ENCODE measurements at places on chromosomes 3 and 15. TPM values are rescaled to one million over a fixed set of nuclear protein-coding genes. Genes with fewer than 3 reads are reported as not detected.

DNA sequence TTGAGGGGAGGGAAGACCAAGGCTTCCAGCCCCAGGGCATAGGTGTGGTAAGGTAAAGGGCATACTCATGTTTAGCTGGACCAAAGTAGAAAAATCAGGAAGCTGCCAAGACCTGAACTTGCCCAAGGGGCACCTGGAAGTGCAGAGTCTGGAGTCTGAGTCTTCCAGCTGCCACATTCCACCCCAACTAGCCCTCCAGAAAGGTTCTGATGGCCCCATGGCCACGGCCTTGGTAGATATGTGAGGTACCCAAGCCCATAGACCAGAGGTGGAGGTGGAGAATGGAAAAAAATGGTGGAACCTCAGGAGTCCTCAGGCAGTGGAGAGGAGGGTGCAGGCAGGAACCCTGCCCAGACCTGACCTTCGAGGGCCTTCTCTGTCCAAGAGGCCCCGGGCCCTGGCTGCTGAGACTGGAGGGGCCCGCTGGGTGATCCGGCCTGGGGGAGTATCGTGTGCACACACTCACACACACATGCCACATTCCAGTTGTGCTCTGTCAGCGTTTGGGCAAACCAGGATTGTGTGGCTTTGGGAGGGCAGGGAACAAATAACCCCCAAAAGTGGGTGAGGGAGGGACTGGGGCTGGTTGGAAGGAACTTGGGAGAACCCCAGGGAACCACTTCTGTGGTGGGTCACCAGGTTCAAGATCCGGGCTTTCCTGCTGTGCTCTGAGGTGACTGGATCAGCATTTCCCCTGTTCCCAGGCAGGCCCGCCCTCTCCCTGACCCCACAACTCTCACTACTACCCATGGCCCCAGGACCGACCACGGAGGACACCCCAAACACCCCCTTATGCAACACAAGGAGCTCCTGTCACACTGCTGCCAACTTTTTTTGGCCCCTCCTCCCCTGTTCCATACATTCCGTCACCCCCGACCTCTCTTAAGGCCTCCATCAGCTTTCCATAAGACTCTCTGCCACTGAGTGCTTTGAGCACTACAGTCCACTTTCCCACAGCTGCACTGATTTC lies 11.6 kb downstream of the MYL3 start:
- no peak overlapping the region for H3K27ac ChIP-seq
- H3K27me3 ChIP-seq: no peaks in the 10 kb centered on the region
- H3K36me3 ChIP-seq: no peaks in the 10 kb centered on the region
- H3K4me1 ChIP-seq: no peaks in the 10 kb centered on the region

GRCh38 chr15:63894662-63894949 lies 60.9 kb upstream of the HERC1 start:
- no peak overlapping the region for H3K4me3 ChIP-seq
- H3K27ac ChIP-seq: no peak overlapping the region
- no peaks in the 10 kb centered on the region for H3K36me3 ChIP-seq
- peaks cover 21% of the 10 kb centered on the region for H3K4me1 ChIP-seq
- DNase-seq: no peak

- DNase-seq: no peak
- peaks cover 13% of the 10 kb centered on the region for H3K4me1 ChIP-seq
- H3K36me3 ChIP-seq: no peaks in the 10 kb centered on the region
- peaks cover 7% of the 10 kb centered on the region for H3K27me3 ChIP-seq
- peak overlapping the region; percentile 81 for H3K27ac ChIP-seq
Observed at GRCh38 chr15:84944861-84945260, 36.8 kb upstream of the PDE8A start.

- H3K4me3 ChIP-seq: no peak overlapping the region
- H3K27ac ChIP-seq: no peak overlapping the region
- DNase-seq: no peak
- H3K27me3 ChIP-seq: no peaks in the 10 kb centered on the region
- H3K36me3 ChIP-seq: no peaks in the 10 kb centered on the region
Observed at GRCh38 chr15:63418811-63419210, 37.2 kb upstream of the CA12 start.

DNA sequence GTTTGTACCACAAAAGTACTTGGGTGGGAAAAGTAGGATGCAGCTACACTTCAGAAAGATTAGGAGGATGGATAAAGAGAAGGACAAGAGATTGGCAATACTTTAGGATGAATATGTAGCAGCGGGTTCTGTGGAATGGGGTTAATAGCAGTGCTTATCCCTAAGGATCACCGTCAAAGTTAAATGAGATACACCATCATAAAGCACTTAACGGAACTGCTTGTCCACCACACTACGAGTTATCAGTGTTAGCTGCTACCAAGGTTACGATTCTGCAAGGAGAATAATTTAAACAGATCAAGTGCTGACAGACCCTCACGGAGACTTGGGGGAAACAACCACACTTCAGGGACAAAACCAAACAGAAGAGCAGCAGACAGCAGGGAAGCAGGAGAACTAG lies 963 bp downstream of the SHQ1 start:
- DNase-seq: no peak
- H3K36me3 ChIP-seq: no peaks in the 10 kb centered on the region
- H3K4me1 ChIP-seq: peaks cover 7% of the 10 kb centered on the region
- peaks cover 10% of the 10 kb centered on the region for H3K27me3 ChIP-seq
- H3K4me3 ChIP-seq: peak overlapping the region; percentile 96
- no peak overlapping the region for H3K27ac ChIP-seq

- no peak overlapping the region for H3K4me3 ChIP-seq
- no peak overlapping the region for H3K27ac ChIP-seq
- peaks cover 4% of the 10 kb centered on the region for H3K27me3 ChIP-seq
- peaks cover 4% of the 10 kb centered on the region for H3K36me3 ChIP-seq
- no peak for DNase-seq
Observed at GRCh38 chr3:126053513-126053912, 30.4 kb downstream of the SLC41A3 start.

The NR2F2 gene
- total RNA-seq: 1.9 TPM

The MCTP2 gene
- total RNA-seq: 0.44 TPM

- H3K27ac ChIP-seq: no peak overlapping the region
- no peaks in the 10 kb centered on the region for H3K36me3 ChIP-seq
- no peak for DNase-seq
- H3K4me3 ChIP-seq: no peak overlapping the region
- no peaks in the 10 kb centered on the region for H3K27me3 ChIP-seq
Observed at GRCh38 chr3:171055336-171056178, 29.0 kb upstream of the SLC2A2 start.

DNA sequence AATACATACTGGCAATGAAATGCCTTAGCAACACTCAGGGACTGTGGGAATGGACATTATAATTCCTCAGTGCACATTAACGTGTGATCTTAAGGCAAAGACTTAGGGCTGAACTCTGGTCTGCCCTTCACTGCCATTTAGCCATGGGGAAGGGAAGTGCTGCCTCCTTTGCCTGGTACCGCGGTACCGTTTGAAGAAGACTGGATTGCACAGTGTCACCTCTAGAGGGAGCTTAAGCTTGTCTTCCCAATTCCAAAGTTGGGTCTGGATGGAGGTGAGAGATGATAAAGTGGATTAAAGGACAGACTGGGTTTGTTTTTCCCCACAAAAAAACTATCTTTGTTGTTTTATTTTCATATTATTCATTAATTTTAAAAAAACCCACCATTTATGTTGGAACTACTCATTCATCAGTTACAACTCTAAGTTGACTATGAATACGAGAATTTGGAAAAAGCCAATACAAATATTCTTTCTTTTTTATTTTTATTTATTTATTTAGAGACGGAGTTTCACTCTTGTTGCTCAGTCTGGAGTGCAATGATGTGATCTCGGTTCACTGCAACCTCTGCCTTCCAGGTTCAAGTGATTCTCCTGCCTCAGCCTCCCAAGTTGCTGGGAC lies 60.0 kb upstream of the SYN2 start:
- H3K4me3 ChIP-seq: no peak overlapping the region
- H3K4me1 ChIP-seq: no peaks in the 10 kb centered on the region
- no peaks in the 10 kb centered on the region for H3K36me3 ChIP-seq
- no peak overlapping the region for H3K27ac ChIP-seq

- no peaks in the 10 kb centered on the region for H3K27me3 ChIP-seq
- no peak for DNase-seq
- H3K27ac ChIP-seq: no peak overlapping the region
- H3K4me1 ChIP-seq: no peaks in the 10 kb centered on the region
- no peak overlapping the region for H3K4me3 ChIP-seq
Observed at GRCh38 chr3:137343283-137343682, 385.5 kb downstream of the IL20RB start.

DNA sequence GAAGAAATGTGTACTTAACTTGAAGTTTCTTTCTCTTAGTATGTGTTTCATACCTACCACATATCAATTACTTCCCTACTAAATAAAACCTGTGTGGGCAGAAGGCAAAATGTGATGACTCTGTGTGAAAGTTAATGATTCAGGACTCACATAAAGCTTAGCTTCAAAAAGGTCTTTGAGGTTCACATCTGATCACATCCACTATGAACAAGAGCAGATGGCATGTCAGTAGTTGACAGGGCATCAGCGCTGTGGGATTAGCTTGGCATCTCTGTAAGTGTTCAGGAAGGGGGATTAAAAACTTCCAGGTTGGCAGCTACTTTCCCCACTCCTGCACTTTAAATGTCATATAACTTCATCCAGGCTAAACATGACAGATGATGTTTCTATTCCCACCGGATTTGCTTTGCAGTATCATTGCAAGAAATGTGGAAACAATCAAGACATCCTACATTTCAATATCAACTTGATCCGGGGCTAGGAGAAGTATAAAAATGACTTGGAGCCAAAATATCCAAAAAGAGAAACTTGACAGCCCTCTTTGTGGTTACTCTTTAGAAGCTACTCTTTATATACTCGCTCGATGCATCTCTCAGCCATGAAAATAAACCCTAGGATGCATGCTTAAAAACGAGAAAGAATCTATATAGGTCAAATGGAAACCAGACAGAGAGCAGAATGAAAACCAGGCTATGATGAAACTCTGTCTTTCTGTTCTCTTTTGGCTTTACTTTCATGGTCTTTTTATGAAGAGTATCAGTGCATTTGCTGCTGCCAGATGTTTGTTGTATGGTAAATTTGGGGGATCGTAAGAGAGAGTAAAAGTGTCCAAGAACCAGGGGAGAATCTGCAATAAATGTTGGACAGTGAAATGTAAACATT lies 273.1 kb upstream of the ALCAM start:
- H3K27ac ChIP-seq: no peak overlapping the region
- DNase-seq: no peak
- no peaks in the 10 kb centered on the region for H3K4me1 ChIP-seq

GRCh38 chr15:29724026-29724425 lies 98.2 kb downstream of the TJP1 start:
- H3K4me1 ChIP-seq: no peaks in the 10 kb centered on the region
- no peak for DNase-seq
- no peak overlapping the region for H3K27ac ChIP-seq
- peaks cover 2% of the 10 kb centered on the region for H3K27me3 ChIP-seq

- H3K27me3 ChIP-seq: peaks cover 1% of the 10 kb centered on the region
- H3K4me3 ChIP-seq: no peak overlapping the region
- no peaks in the 10 kb centered on the region for H3K36me3 ChIP-seq
- DNase-seq: no peak
- peaks cover 20% of the 10 kb centered on the region for H3K4me1 ChIP-seq
- H3K27ac ChIP-seq: no peak overlapping the region
Observed at GRCh38 chr3:66303491-66303901, 82.7 kb downstream of the SLC25A26 start.

DNA sequence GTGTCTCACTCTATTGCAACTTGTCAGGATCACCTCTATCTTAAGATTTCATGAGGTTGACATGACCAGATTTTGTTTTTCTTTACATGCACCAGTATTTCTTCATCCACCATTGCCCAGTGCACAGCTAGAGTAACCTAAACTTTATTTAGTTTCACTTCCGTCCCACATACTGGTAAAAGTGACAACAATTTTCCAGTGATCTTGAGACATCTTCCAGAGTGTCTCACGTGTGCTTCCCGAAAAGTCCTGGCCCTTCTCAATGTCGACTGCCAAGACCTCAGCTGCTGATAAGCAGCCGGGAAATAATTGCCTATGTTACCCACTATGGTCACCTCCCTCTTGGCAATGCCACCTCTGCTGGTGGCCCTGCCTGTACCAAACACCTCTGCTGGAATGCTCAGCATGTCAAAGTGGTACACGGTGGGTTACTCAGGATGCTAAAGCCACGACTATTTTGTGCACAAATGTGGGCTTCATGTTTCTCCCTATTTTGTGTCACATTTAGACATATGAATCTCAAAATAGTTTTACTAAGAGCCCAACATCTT lies 379.7 kb upstream of the TGFBR2 start:
- H3K4me1 ChIP-seq: peaks cover 7% of the 10 kb centered on the region
- H3K27ac ChIP-seq: no peak overlapping the region
- no peak for DNase-seq
- no peaks in the 10 kb centered on the region for H3K27me3 ChIP-seq
- no peak overlapping the region for H3K4me3 ChIP-seq

- H3K27me3 ChIP-seq: peaks cover 2% of the 10 kb centered on the region
- no peaks in the 10 kb centered on the region for H3K36me3 ChIP-seq
- DNase-seq: no peak
- no peaks in the 10 kb centered on the region for H3K4me1 ChIP-seq
Observed at GRCh38 chr3:177286034-177286433, 88.8 kb upstream of the TBL1XR1 start.

The ASB7 gene
- total RNA-seq: 14.5 TPM

DNA sequence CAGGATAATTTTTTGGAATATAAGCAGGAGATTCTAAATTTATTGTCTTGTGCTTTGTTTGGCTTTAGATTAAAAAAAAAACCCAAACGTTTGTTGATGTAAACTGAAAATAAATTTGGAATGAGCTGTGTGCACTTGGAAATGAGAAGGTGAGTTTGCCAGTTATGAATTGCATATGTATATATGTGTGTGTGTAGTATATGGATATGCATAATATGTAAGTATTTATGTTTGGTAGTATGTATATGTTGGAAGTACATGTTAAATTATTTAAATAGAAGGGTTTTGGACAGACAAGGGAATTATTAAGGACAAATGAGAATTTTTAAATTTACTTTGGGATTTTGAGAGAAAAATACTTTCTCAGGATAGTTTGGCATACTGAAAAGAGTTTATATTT lies 265.8 kb upstream of the CNTN3 start:
- peaks cover 1% of the 10 kb centered on the region for H3K27me3 ChIP-seq
- no peaks in the 10 kb centered on the region for H3K36me3 ChIP-seq
- DNase-seq: no peak

DNA sequence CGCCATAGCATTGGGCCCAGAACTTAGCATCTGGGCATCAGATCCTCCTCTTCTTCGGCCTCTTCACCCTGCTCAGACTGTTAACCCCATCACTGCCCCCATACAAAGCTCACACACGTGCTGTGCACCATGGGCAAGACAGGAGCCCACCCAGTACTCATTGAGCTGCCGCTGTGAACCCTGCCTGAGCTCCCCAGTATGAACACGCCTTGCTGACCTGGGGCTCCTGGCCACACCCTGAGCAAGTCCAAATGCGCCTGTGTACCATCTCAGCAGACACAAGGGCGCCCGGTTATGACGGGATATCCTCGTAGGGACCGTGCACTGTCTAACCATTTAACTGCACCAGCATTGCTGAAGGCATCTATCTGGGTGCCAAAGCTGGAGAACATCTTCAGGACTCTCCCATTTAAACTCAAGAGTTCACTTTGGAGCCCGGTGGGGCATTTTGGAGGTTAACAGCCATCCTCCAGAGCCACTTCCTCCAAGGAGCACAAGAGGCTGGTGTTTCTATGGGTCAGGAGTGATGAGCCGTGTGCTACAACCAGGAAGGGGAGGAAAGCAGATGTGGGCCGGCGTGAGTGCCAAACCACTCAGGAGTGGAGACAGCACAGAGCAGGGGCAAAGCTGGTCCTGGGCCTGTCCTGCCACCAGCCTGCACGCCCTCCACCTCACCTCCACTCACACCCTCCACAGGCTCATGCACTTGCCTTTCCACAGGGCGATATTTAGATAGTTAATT lies 12.1 kb downstream of the PRR23E start:
- DNase-seq: no peak
- peaks cover 8% of the 10 kb centered on the region for H3K36me3 ChIP-seq

GRCh38 chr15:80163217-80163616 lies 10.4 kb downstream of the FAH start:
- no peak overlapping the region for H3K27ac ChIP-seq
- DNase-seq: no peak
- H3K4me3 ChIP-seq: no peak overlapping the region
- H3K36me3 ChIP-seq: no peaks in the 10 kb centered on the region
- H3K4me1 ChIP-seq: peaks cover 2% of the 10 kb centered on the region

The CPEB1 gene
- 15.2 TPM for total RNA-seq

Data from glutamatergic neuron (in vitro differentiated cells).